ENCODE measurements at places on chromosomes 3 and 15.

GRCh38 chr3:122745369-122746021 is 48.1 kb downstream of the HSPBAP1 start:
- no peak for DNase-seq

DNA sequence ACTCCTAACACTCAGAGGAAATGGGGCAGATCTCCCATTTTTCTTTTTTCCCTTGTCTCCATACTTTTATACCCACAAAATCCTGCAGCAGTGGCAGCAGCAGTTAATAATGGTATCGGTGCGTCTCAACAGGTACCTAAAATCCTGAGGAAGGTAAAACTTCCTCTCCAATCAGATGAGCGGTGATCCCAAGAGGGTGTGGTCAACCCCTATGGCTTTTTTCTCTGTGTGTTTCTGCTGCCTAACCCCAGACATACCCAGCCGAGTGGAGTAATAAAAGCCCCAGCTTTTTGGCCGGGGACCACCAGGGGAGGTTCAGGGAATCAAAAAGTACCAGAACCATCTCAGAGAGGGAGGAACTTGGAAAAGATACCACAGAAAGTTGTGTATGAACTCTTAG is 9.1 kb downstream of the GK5 start:
- no peak for DNase-seq

DNA sequence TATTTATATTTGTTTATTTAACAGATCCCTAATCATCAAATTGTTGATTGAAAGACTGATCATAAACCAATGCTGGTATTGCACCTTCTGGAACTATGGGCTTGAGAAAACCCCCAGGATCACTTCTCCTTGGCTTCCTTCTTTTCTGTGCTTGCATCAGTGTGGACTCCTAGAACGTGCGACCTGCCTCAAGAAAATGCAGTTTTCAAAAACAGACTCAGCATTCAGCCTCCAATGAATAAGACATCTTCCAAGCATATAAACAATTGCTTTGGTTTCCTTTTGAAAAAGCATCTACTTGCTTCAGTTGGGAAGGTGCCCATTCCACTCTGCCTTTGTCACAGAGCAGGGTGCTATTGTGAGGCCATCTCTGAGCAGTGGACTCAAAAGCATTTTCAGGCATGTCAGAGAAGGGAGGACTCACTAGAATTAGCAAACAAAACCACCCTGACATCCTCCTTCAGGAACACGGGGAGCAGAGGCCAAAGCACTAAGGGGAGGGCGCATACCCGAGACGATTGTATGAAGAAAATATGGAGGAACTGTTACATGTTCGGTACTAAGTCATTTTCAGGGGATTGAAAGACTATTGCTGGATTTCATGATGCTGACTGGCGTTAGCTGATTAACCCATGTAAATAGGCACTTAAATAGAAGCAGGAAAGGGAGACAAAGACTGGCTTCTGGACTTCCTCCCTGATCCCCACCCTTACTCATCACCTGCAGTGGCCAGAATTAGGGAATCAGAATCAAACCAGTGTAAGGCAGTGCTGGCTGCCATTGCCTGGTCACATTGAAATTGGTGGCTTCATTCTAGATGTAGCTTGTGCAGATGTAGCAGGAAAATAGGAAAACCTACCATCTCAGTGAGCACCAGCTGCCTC is 14.7 kb downstream of the THBS1 start:
- no peak for DNase-seq

- DNase-seq = peak; percentile 57
Measured at GRCh38 chr15:41291065-41291631, 41.2 kb downstream of the OIP5 start.

- peak; percentile 20 for DNase-seq
Measured at GRCh38 chr3:11944052-11944673, 60.0 kb upstream of the SYN2 start.

DNA sequence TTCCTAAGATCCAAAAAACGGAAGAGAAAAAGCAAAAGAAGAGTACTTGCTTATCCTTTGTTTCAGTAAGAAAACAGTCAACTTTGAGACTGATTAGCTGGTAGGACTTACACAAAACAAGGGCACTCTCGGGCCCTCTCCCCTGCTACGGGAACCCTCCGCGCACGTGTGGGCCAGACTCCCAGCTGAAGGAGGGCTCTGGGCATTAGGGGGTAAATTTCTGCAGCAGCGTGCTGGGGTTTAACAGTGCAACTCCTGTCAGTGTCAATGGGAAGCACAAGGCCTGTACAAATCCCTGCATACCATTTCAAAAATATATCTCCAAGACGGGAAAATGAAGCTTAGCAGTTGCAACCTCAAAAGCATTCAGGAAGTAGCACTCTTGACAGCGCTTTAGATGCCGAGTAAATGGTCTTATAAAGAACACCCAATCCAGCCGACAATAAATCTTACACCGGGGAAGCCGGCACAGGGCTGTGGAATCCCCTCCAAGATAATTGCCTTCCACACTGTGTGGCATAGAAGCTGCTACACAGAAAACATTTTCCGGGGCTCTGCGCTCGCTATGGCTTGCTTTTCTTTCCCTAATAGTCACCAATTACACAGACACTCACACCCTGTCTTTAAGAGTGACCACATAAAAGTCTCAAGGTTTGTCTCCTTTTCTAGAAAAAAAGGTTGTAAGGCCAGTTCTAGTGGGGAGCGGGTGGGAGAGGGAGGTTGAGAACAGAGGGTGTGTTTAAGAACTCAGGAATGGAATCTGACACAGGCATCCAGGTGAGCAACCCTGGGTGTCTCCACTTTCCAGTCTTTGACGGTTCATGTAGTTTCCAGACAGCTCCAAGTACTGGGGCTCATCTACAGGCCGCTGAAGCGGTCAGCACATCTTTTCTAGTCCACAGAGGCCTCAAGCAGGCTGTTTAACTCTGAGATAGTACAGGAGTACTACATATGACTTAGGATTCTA is 512.7 kb downstream of the FOXP1 start:
- DNase-seq = no peak

DNA sequence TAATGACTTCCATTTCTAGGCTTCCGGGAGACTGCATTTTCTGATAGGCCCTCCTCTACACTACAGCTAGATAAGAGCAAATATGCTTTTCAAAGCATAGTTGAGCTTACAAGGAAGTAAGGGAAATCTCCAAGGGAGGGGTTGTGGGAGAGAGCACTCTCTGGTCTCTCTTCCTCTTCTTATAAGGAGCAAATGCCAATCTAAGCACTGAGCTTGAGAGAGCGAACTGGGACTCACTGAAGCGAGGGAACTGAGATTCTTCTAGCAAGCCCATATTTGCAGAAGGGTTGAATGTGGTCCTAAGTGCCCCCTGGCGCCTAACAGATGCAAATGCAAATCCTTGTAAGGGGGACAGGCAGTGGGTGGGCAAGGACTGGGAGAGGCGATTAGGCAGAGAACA is 164.8 kb downstream of the ERC2 start:
- peak; percentile 16 for DNase-seq

GRCh38 chr3:161372321-161373260 is 1.3 kb upstream of the SPTSSB start:
- no peak for DNase-seq

DNA sequence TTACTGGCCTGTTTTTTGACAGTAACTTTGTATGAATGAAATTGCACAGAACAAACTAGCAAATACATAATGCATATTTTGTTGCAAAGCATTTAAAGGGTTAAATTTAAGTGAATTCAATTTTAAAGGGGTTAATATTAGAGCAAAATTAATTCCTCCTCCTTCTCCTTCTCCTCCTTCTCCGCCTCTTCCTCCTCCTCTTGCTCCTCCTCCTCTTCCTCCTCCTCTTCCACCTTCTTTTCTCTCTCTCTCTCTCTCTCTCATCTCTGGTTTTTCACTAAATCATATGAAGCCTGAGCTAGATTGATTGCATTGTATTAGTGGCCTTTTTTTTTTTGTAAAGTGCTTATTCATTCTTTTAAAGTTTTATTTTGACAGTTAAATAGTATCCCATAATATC is 154.5 kb downstream of the THRB start:
- no peak for DNase-seq

DNA sequence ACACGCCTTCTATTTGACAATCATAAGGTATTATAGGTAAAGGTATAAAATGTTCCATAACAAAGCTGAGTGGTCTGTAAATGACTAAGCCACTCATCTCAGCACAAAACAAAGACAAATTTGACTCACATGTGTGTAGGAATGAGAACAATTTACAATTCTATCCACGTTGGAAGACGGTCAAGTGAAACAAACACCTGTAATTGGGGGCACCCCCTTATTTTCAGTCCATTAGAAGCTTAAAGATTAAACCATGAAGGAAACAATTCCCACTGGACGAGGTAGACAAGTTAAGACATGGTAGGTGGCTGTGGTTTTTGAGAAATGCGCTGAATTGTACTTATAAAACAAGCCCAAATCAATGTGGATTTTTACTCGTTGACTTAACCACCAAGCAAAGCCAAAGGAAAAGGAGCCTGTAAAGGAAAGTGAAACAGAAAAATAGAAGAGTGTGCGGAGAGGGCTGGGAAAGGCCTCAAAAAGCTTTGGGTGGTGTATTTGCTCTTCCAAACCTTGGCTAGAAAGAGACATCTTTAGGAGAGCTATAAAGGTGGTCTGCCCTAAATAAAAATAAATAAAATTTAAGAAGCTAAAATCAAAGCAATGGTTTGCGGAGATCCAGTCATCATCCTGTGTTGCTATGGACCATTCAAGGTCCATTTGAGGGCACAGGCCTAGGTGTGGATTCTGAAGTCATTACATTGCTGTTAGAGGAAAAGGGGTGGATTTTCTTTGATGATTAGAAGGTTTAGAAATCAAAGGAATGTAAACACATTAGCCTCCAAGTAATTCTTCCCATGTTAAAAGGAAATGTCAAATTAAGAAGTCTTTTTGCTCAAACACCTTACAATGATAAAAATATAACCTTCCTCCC is 135.0 kb downstream of the TFG start:
- no peak for DNase-seq

GRCh38 chr15:57865294-57865693 is 158.8 kb downstream of the POLR2M start:
- DNase-seq = no peak

- peak; percentile 67 for DNase-seq
Measured at GRCh38 chr3:183212565-183212964, 40.5 kb upstream of the B3GNT5 start.

DNA sequence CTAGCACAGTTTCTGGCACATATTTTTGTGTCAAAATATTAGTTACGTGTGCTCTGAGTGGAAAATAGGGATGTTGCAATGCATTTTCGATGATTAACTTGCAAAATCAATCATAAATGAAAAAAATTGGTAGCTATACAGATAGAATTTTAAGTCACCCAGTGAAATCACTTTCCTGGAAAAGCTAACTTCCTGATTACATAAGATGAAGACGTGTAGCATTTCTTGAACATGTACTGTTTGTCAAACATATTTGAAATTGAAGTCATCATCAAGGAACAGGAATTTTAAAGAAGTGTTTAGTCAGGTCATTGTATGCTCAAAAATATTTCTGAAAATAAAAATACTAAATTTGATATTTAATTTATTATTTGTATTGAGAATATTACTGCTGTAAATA is 977.7 kb downstream of the PLOD2 start:
- DNase-seq = no peak

- DNase-seq = no peak
Measured at GRCh38 chr15:67564021-67564967, 21.8 kb downstream of the MAP2K5 start.

GRCh38 chr15:68566377-68566954 is 12.3 kb upstream of the CORO2B start:
- no peak for DNase-seq

- DNase-seq = no peak
Measured at GRCh38 chr3:40985195-40985594, 214.1 kb upstream of the CTNNB1 start.

DNA sequence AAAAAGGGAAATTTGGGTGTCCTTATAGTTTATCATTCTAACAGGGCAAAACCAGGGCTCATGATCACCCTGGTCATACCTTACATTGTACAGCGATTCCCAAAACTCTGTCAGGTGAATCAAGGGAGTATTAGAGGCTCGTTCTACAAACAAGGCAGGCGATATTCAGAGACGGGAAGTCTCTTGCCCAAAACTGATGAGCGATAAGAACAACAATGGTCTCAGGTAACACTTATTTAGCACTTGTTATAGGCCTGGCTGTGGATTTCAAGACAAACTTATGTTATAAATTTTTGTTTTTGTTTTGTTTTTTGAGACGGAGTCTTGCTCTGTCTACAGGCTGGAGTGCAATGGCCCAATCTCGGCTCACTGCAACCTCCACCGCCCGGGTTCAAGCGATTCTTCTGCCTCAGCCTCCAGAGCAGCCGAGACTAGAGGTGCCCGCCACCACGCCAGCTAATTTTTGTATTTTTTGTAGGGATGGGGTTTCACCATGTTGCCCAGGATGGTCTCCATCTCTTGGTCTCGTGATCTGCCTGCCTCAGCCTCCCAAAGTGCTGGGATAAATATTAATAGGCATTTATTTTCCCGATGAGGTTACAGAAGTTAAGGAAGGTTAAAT is 12.8 kb downstream of the BCL2L10 start:
- DNase-seq = no peak

GRCh38 chr3:45775571-45776300 is 20.6 kb downstream of the SLC6A20 start:
- DNase-seq = no peak

DNA sequence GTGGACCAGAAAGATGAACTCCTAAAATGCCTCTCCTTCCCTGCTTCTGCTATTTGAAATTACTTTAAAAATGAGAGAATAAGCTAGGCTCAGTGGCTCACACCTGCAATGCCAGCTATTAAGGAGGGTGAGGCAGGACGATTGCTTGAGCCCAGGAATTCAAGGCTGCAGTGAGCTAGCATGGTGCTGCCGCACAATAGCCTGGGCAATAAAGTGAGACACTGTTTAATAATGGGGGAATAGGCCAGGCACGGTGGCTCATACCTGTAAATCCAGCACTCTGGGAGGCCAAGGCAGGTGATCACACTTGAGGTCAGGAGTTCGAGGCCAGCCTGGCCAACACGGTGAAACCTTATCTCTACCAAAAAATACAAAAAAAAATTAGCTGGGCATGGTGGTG is 271.1 kb downstream of the FOXP1 start:
- DNase-seq = no peak

- no peak for DNase-seq
Measured at GRCh38 chr15:63381301-63382204, at the start of gene CA12. Gene CA12 (minus strand): TSS chr15:63381846. CDS start chr15:63381720, 126 bp downstream.

GRCh38 chr3:153028381-153028780 is 133.6 kb upstream of the RAP2B start:
- DNase-seq = no peak

DNA sequence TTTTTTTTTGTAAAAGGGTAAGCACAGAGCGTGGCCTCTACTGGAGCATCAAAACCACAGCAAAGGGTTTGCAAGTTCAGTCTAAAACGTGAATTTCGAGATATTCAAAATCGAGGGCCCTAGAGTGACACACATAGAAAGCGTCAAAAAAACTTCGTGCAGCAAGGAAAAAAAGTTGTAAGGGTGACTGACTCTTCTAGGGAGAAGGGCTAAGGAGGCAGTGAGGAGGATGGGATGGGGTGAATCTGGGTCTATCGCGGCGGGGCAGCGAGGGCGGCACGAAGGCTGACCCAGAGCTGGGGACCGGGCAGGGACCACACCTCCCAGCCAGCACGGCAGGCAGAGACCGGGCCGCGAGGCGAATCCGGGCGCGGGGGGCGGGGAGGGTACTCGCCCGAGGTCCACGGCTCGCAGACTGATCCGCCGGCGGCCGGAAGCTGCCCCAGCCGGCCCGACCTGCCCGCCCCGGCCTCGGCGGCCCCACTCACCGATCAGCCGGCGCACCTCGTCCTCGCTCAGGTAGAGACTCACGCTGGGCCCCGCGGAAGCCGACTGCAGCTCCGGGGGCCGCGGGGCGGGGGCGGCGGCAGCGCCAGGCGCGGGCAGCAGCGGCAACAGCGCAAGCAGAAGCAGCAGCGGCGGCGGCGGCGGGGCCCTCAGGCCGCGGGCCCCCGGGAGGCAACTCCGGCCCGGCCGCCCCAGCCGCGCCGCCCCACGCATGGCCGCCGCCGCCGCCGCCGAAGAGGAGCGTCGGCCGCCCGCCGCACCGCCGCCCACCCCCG is 533 bp downstream of the RYK start:
- DNase-seq = no peak

Measured in HL-60 (cell line).